ENCODE measurements at places on chromosomes 5 and 9.

GRCh38 chr5:134103397-134103796 is 11.1 kb upstream of the TCF7 start:
- DNase-seq: no peak

DNA sequence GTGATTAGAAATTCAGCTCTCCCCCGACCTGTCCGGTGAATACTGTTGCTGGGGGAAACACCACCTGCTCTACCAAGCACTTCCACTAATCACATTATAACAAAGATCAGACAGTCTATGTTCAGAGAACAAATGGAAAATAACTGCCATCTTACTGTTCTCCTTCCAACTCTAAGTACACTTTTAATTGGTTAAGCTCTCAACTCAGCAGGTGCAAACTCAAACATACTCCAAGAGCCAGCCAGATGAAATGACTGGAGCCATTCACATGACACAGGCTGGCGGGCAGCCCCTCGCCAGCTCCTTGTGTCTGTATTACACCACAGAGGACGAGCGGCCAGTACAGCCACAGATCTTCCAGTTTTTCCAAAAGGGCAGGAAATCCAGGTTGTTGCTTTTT is 16.1 kb downstream of the LIFR start:
- no peak for DNase-seq

- DNase-seq: no peak
Measured at GRCh38 chr5:100421360-100421759, 113.8 kb upstream of the FAM174A start.

DNA sequence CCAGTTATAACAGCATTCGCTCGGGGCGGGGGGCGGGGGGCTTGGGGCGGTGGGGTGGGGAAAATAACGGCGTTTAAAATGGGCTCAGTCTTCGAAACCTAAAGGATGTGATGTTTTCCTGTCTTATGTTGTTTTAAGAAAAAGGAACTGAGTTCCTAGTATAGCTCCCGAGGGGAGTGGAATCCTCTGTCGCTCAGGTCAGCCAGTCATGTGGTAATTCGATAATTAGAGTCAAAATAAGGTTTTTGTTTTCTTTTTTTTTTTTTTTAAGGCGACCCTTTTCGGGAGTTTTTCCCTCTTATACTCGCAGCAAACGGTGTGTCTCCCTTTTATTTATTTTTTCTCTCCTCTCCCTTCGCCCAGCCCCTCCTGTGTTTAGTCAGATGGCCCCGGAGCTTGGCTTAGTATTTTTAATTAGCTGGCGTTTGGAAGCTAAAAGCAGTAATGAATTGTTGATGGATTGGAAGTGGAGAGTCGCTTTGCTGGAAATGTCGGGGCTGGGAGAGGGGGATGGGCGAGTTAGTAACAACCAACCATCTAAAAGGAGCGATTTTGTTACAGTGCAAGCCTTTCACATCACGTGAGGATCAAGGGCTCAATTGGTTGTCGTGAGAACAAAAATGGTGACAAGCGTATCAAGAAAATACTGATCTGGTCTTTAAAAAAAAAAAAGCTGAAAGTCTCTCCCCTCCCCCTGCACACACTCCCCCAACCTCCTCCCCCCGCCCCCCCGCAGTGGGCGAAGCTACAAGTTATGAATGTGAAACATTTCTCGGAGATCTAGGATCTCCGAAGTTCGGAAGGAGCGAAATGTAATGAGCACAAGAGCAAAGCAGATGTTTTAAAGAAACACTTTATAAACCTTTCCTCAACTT is 714 bp upstream of the ZNF608 start:
- no peak for DNase-seq

DNA sequence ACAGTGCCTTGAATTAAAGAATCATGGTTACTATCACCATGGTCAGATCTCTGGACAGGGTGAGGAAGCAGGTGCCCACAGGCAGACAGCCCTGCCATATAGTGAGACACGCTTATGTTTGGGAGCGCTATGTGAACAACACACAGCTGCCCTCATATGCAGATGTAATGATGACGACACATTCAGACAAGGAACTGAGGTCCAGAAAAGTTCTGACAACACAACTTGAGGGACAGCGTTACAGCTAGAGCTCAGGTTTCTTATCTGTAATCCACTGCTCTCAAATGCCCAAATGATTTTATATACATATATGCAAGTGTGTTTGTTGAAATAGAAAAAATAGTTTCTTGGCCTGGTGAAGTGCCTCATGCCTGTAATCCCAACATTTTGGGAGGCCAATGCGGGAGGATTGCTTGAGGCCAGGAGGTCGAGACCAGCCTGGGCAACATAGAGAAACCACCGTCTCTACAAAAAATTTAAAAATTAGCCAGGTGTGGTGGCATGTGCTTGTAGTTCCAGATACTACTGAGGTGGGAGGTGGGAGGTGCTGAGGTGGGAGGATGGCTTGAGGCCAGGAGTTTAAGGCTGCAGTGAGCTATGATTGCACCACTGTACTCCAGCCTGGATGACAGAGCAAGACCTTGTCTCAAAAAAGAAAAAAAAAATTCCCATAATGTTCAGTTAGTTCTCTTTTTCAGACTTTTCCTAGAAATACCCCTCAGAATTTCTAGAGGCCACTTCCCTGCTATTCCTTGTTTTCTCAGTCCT is 423.2 kb downstream of the RAB3C start:
- DNase-seq: no peak

DNA sequence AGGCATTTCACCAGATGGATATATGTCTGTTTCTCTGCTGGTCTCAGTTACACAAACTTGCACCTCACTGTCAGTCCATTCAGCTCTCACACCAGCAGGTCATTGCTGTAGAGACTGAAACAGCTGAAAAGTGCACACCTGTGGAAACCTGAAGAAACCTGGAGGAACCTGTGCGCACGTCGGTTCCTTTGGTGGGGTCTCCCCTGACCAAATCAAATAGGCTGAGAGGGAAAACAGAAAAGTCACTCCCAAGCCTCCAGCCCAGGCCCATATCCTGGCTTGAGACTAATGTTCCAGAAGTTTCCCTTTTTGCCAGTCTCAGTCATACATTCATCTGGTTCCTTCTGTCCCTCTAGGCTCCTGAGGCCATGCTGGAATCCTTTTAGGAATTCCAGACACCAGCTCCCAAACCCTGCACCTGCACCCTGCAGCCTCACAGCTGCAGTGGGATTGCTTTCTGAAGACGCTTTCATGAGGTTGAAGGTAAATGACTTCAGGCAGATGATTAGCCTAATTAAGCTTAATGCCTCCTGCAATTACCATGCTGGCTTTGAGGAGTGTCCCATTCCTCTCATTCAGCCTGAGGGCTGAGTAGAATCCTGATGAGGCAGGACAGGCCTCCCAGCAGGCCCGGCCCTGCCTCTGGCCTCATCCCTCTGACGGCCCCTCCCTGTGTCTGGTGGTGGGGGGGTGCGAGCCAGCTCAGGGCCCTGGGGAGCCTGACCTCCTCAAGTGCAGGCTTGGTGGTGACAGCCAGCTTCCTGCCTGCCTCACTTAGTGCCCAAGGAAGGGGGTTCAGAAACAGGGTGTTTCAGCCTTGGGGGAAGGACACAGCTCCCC is 24.3 kb upstream of the CXCL14 start:
- DNase-seq: no peak
